DND-41 (cell line): ENCODE measurements at places on chromosomes 5 and 9.

DNA sequence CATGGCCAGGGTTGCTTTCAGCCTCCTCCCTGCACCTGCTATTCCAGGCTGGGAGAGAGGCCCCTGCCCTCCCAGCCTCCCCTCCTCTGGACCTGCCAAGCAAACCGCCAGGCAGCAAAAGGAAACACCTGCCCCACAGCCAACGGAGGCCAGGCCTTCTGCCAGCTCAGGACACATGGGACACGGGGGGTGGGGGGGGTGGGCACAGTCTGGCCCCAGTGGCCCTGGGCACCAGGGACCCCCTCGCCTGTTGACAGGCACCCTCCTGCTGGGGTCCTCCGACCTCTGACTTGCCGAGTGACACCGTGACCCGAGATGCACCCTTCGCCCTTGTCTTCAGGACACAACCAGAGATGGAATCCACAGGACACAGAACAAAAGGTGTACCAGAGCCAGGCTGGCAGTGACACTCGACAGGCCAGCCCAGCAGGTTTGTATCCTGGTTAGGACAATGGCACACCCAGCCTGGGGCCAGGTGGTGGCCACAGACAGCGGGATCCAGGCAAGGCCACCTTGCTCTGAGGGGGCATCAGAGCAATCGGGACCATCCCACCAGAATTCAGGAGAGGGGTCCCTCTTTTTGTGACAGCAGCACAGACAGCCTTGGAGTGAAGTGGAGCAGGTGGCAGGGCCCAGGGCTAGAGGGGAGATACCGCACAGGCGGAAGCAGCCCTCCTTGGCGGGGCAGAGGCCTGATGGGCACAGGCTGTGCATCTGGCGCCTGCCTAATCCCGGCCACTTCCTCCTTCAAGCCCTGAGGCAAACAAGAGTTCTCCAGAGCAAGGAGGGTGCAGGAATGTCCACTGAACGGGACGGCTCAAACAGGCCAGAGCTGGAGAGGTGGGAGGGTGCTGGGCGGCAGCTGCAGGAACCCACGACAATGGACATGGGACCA is 1.3 kb upstream of the TMEM210 start:
- DNase-seq = no peak

DNA sequence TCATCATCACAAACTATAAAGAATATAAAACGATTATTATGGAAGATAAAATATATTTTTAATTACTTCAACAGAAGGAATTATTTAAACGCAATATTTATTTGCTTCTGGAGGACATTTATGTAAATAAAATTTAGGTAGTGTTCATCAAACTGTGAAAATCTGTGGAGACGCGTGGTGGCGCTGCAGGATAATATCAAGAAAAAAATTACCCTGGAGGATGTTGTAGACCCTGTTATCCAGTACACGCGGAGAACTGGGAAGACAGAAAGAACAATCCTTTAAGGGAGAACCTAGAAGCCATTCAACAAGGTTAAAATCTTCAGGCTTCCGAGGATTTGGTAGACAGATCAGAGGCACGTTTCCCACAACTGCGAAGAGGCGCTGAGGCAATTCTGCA is at the start of gene PCDHB12:
PCDHB12 (plus strand) TSS at position 242 of the 400 bp plus-strand sequence. CDS start 189 bp downstream, outside the sequence.
- no peak for DNase-seq

DNA sequence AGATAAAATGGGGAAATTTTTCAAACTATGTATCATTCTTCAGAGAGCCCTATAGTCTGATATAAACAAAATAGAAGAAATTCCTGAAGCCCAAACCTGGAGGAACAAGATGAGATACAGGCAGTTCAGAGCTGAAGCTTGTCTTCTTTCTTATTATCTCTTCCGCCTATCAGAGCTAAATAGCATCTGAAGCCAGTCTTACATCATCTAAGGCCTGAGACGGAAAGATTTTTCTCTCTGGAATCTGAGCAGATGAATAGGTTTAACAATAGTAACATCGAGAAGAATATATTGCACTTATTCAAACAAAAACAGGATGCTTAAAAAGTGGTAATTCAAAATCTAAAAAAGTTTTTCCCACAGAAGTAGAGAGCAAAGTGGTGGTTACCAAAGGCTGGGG is 59.8 kb downstream of the LPAR1 start:
- DNase-seq = no peak

- no peak for DNase-seq
These were observed 71.9 kb downstream of the ZNF354C start for GRCh38 chr5:179131886-179132585.

DNA sequence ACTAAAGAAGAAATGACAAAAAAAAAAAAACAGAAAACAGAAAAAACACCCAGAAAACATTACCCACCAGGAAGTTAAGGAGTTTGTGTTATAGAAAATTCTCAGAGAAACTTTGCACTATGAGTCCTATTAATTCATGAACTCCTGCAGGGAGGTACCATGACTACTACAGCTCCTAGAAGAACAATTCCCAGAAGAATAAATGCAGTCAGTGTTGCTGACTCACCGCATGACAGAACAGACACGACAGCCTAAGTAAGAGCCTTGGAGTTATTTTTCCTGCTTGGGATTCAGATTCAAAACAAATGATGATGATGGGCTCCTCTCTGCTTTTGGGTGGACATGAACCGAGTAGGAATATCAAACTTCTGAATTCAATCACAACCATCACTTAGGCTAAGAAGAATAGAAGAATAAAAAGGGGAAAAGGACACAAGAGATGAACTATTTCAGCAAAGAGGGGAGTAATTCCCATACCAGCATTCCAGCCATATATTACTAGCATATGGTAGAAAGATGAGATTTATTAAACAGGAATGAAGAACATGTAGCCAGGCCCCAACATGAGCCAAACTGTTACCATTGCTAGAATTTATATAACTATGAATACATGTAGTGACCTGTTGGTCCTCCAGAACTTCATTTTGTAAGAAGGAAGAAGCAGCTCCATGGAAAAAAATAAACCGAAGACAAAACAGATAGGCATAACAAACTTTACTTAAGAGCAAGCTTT is 209.6 kb upstream of the PDE4D start:
- DNase-seq = no peak

GRCh38 chr5:34410411-34411139 is 245.6 kb upstream of the RAI14 start:
- DNase-seq = no peak
